ENCODE measurements at places on chromosomes 7 and 10.
A peak's percentile ranks its signal among the peaks of the same experiment; 100 is the strongest.

GRCh38 chr10:47253030-47253637 lies 46.9 kb upstream of the GDF10 start:
- no peak for DNase-seq

DNA sequence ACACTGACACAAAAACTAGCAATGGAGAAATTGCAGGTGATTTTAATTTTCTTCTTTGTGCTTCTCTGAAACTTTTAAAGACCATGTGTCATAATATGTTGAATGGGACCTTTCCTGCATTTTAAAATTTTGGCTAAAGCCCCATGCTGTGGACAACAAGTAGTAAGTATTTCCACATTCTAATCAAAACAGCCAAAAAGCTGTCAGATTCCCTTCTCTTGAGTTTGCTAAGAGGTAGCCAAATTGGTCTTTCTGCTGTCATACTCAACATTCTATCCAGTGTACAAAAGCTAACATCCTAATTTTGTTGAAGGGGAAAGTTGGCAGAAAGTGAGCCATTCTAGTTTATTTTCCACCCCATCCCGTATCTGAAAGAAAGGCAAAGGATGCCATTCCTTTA lies 447.6 kb downstream of the TFEC start:
- DNase-seq = no peak

DNA sequence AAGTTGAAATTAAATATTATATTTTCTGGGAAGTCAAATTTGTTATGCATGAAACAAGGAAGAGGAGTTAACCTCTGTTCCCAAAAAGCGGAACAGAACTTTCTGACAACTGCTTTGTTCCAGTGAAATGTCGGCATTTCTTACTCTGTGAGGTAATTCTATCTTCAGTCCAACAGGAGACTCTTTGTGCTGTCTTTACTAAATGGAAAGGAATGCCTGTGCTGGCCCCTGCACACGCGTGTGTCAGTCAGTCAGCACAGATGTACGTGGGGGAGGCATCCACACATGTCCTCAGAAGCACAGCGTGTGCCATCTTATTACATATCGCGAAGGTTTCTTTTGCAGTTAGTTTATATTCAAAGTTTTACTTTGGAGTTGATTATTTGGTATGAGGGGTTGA lies 37.5 kb downstream of the NET1 start:
- peak; percentile 90 for DNase-seq

DNA sequence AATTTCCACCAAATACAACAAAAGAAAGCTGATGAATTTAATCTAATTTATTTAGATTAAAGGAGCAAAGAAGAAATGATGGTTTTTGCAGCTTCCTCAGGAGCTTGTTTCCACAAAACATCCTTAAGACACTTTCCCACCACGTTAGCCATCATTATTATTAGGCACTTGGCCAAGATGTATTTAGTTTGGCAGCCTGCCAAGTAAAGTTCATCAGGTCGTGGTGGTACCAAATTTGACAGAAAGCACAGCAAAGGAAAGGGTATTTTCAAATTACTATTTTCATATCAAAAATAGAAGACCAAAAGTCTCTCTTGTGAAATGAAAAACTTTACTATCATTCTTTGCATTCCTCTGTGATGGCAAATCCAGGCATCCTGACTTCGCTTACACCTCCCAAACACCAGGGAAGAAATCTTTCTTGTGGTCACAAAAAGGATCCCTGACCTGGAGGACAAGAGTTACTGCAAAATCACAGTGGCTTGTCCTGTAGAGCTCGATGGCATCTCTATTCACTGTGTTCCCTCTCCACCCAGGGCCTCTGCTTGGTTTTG lies 123.1 kb upstream of the INHBA start:
- peak; percentile 37 for DNase-seq

- peak; percentile 64 for DNase-seq
These were observed 2.9 kb upstream of the MLLT10 start for GRCh38 chr10:21531164-21531563.

DNA sequence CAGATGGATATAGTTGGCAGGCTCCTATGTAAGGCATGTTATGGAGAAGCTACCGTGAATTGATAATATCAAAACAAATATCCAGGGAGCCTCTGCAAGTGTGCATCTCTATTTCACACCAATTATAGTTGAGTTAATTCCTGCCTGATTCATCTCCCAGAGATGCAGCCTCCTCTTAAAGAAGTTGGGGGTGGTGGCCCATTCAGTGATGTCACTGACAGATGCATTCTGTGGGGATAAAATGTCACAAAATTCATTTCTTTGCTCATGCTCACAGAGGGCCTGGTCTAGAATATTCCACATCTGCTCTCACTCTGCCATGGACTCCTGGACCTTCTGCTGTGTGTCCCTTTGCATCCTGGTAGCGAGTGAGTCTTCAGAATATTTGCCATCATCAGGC lies 189.1 kb upstream of the PRSS1 start:
- DNase-seq = peak; percentile 76

DNA sequence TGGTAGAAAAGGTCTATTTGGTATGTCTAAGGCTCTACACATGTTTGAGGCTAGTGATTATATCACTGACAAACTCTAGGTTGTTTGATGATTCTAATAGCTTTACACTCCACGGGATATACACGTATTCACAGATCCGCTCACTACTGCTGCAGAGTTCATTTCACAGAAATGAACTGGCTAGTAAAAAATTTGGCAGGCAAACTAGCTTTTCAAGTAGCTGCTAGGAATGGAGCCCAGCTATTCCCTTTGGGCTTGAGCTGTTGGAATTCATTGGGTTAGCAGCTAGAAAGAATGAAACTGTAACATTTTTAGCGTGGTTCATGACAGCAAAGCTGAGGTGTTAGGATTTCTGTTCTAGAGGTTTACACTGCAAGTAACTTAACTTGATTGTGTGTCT lies 37.6 kb downstream of the R3HCC1L start:
- peak; percentile 46 for DNase-seq

DNA sequence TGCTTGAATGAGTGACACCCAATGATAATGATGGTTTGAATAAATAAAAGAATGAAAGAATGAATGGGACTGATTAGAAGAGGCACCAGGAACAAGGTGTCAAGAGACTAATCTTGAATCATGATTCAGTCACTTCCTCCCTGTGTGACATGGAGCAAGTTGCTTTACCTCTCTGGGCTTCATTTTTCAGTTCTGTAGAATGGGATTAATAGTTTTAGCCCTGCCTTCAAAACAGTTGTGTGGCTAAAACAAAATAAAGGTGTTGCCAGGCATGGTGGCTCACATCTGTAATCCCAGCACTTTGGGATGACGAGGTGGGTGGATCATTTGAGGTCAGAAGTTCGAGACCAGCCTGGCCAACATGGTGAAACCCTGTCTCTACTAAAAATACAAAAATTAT lies 37.6 kb downstream of the MYL10 start:
- no peak for DNase-seq

- DNase-seq = no peak
These were observed 134.7 kb upstream of the FAM20C start for GRCh38 chr7:57482-58255.

- peak; percentile 92 for DNase-seq
These were observed 521.0 kb downstream of the KIF20B start for GRCh38 chr10:90222372-90222771.

- DNase-seq = no peak
These were observed 37.6 kb downstream of the TMEM168 start for GRCh38 chr7:112752576-112752975.

DNA sequence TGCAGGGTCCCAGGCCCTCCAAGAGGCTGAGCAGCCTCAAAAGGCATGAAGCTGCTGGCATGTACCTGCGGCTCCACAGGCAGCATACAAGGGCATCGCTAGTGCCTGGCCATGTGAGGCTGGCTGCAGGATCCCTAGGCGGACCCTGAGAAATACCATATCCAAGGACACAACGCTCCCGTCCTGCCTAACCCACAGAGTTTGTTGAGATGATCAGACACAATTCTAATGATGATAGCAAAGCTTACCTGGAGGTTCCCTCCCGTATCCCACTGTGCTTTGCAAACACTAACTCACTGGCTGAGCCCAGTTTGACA lies 17.3 kb downstream of the CLRN3 start:
- no peak for DNase-seq

DNA sequence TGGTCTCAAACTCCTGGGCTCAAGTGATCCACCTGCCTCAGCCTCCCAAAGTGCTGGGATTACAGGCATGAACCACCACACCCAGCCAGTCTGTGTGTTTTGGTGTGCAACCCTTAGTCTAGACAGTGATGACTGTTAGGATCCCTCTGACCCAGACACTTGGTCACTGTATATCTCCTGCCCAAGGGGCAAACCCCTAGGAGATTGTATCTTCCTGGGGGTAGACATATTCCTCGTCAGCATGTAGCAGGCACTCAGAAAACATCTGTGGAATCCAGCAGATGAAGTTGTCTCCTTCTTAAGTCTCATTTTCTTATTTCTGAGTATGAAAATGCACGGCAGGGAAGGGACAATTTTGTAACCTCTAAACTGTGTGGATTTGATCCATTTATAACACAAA lies 292.5 kb downstream of the GFRA1 start:
- DNase-seq = no peak

- DNase-seq = no peak
These were observed 35.6 kb upstream of the GRB10 start for GRCh38 chr7:50818324-50818723.

DNA sequence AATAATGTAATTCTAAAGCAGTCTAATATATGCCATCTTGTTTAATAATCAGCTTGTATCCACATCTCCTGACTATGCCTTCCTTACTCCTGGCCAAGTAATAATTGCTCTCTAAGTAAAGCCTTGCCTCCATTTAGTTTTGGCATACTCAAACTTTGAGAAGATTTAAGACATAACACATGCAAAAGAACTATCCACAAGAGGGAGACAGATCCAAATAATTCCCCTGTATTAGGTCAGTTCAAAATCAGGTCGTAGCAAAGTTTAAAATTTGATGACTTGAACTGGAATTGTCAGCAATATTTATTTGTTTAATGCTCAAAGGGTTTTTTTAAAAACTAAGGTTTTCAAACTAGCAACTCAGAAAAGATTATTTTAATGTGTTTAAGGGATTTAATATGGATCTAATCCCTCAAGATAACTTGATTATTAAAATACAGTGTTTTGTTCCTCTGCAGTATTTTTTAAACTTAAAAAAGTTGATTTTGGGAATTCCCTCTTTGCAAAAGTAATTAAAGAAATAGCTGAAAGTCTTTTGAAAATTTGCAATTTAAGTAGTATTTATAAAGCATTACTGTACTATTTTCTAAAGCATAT lies 95.3 kb downstream of the HDAC9 start:
- peak; percentile 73 for DNase-seq

- no peak for DNase-seq
These were observed 224.1 kb downstream of the CCSER2 start for GRCh38 chr10:84552478-84552877.

- DNase-seq = peak; percentile 43
These were observed 39.6 kb upstream of the HSPB1 start for GRCh38 chr7:76262683-76263402.

GRCh38 chr10:90885176-90885575 lies 13.4 kb downstream of the RPP30 start:
- peak; percentile 70 for DNase-seq

GRCh38 chr7:111026806-111027205 lies 64.1 kb upstream of the LRRN3 start:
- DNase-seq = no peak

GRCh38 chr10:5685764-5686240 lies 1.2 kb downstream of the TASOR2 start:
- DNase-seq = peak; percentile 13

- DNase-seq = no peak
These were observed 48.8 kb upstream of the CD36 start for GRCh38 chr7:80589631-80590030.

Data from fibroblast of skin of abdomen (primary cell).